ENCODE measurements at places on chromosomes 4 and X.

DNA sequence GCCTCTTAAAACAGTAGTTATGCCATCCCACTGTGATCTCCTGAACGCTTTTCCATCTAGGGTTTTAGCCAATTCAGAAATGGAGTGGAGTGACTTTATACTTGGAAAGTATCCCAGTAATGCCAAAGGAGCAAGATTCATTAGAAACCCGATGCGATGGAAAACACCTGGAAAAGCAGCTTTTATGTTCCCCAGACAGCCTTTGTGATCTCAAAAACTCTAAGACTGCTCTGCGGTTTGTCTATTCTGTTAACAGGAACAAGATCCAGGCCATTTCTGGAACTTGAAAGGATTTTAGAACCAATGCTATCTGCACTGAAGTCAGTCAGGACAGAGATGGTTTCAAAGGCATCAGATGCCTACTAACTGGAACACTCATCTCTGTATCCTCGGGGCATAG, 145.1 kb downstream of the APBB2 start:
- no peak for DNase-seq

DNA sequence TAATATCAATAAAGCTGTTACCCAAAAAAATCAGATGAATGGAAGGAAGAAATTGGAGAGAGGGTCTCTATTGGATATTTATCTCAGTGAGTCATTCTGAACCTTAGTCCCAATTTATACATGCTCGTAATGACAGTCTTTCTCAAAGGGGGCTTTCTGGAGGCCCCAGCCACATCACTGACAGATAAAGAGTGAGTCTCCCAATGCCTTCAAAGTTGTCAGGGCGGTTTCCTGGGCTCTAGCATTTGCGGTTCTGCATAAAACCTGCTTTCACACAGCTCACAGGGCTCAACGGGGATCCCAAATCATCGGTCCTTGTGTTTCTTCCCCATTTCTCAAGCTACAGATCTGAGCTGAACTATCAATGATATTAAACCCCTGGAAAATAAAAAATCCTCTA, 17.3 kb downstream of the TCEANC start:
- DNase-seq: no peak

DNA sequence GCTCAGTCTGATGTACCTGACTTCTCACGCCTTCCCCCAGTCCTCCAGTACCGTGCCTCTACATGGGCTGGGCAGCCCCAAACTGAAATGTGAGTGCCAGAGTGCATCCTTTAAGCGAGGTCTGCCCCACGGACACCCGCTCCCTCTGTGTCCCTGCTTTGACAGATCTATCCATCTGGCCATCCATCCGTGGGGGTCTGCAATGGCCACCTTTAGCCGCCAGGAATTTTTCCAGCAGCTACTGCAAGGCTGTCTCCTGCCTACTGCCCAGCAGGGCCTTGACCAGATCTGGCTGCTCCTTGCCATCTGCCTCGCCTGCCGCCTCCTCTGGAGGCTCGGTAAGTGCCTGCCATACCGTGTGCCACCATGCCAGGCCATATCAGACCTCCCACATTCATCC, 827 bp downstream of the PORCN start:
- DNase-seq: no peak

GRCh38 chr4:33072298-33073089, 2352.3 kb downstream of the PCDH7 start:
- DNase-seq: no peak

DNA sequence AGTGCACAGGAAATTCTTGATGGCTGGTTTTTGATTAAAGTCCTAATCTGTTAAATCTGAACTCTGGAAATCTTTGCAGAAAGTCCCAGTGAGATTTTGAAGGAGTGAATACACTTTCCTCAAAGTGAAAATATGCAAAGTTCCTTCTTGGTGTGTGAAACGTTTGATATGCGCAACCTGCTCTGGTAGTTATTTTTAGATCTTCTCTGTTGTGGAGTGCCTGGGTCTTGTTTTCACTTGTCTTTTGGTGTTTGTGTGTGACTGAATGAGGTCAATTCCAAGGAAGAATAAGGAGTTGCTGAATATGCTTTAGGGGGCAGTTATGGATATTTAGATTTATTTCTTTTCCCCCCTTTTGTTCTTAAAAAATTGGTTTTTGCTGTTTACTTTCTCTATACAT, 41.7 kb downstream of the SCML1 start:
- DNase-seq: no peak

- no peak for DNase-seq
These were observed 1.9 kb upstream of the STOX2 start for GRCh38 chr4:183903021-183903760.

- no peak for DNase-seq
These were observed 96.2 kb downstream of the UGT8 start for GRCh38 chr4:114694770-114695169.

GRCh38 chr4:139492429-139492828, 38.5 kb downstream of the RAB33B start:
- no peak for DNase-seq

- DNase-seq: no peak
These were observed 245.1 kb upstream of the RPS6KA3 start for GRCh38 chrX:20511792-20512191.

- no peak for DNase-seq
These were observed 392.3 kb downstream of the PACRGL start for GRCh38 chr4:21092531-21092930.
